ENCODE measurements at places on chromosomes 4 and X.

GRCh38 chrX:95728446-95728845 lies 956.2 kb upstream of the DIAPH2 start:
- DNase-seq = no peak

GRCh38 chrX:40307871-40308270 lies 210.1 kb upstream of the BCOR start:
- no peak for DNase-seq

GRCh38 chr4:134470544-134470943 lies 269.0 kb upstream of the PABPC4L start:
- no peak for DNase-seq

DNA sequence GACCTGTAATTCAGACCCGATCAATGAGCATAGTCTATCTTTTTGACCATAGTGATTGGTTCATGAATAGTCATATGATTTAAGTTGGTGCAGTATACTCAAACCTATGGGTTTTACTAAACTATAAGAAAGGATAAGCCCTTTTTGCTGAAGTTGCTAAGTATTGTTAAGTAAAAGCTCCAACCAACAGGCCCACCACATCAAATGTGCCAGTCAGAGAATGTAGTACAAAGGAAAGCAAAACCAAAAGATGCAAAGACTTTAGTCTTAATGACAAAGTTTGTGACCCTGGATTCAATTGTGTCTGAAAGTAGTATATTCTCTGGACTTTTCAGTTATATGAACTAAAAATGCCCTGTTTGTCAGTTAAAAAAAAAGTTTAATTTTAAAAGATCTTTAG lies 208.1 kb upstream of the TET2 start:
- no peak for DNase-seq

- no peak for DNase-seq
These were observed 84.5 kb downstream of the NHSL2 start for GRCh38 chrX:71995122-71995521.

DNA sequence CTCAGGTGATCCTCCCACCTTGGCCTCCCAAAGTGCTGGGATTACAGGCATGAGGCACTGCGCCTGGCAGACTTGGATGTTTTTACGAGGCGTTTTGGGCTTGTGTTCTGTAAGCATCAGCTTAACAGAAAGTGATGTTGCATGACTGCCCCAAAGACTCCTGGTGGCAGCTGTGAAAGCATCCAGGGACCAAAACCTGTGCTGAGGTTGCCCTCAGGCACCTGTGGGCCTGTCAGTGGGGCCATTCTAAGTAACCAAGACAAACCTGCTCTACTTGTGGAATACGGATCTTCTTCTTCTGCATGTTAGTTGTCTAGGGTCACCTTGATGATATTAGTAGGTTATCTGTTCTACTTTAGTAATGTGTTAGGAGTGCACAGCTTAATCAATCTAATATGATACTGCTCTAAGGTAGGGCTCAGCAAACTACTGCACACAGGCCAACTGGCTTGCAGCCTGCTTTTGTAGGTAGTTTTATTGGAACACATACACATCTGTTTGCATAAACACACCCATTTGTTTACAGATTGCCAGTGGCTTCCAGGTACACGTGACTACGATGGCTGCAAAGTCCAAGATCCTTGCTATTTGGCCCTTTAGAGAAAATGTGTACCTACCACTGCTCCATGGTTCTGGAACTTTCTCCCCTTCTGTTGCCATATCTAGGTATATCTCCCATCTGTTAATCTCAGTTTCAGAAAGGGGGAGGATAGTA lies 136.7 kb downstream of the GPR143 start:
- no peak for DNase-seq

- DNase-seq = no peak
These were observed 58.9 kb downstream of the CPE start for GRCh38 chr4:165437691-165438090.

All from HS-5 (cell line).